Dermis blood vessel endothelial cell (primary cell): ENCODE measurements at places on chromosomes 5 and 9. TPM values are rescaled to one million over a fixed set of nuclear protein-coding genes. Genes with fewer than 3 reads are reported as not detected.

- no peak for DNase-seq
Observed at GRCh38 chr5:178667101-178667500, 40.3 kb upstream of the CLK4 start.

DNA sequence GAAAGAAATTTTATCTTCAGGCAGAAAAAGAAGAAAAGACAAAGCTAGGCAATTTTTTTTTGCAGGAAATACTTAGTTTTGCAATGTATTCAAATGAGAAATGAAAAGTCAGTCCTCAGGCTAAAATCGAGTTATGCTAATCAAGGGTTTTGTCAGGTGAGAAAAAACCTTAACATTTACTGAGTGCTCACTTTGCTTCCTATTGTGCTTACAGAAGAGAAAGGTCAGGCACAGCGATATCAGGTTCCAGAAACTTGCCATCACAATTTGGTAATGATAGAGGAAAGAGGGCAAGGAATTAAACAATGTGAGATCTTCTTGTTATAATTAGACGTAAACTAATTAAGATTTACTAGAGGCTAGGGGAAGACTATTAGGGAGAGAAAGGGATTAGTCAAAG is 431.7 kb upstream of the CTNND2 start:
- DNase-seq, result no peak

GRCh38 chr5:172887692-172888091 is 53.6 kb downstream of the ERGIC1 start:
- DNase-seq, result peak; percentile 96

BSPRY gene
- total RNA-seq, result not detected in 2 replicates

HACD4 gene
- total RNA-seq, result 0.51 and 0.56 TPM in 2 replicates

DNA sequence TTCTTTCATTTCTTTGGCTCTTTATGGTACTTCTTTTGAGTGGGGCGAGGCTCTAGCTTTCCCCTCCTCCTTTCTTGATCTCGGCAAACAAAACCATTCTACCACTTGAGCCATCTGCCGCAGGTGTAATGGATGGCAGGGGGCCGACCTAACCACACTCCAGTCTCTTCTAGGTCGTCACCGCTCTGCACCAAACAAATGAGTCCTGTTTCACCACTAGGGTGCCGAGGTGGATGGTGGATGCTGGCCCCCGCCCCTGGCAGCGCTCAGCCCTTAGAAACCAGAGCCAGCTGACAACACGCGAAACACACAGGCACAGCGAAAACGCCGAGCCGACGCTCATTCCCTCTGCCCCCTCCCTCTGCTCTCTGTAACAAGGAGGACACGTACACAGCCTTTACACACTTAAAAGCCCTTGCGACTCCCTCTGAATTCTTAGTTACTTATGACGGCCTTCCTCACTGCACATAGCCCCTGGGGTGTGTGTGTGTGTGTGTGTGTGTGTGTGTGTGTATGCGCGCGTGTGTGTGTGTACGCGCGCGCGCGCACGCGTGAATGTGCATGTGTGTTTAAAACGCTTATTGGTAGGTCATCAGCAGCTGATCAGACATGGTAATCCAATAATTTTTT is 199.4 kb downstream of the MEF2C start:
- no peak for DNase-seq
